Left lung (tissue), 14 donors: ENCODE measurements at places on chromosomes 7 and 10.
A peak's percentile ranks its signal among the peaks of the same experiment; 100 is the strongest.

GRCh38 chr7:105831824-105832535, 44.4 kb downstream of the ATXN7L1 start:
- no peak overlapping the region for H3K27ac ChIP-seq
- DNase-seq = no peak
- no peaks in the 10 kb centered on the region for H3K27me3 ChIP-seq

DNA sequence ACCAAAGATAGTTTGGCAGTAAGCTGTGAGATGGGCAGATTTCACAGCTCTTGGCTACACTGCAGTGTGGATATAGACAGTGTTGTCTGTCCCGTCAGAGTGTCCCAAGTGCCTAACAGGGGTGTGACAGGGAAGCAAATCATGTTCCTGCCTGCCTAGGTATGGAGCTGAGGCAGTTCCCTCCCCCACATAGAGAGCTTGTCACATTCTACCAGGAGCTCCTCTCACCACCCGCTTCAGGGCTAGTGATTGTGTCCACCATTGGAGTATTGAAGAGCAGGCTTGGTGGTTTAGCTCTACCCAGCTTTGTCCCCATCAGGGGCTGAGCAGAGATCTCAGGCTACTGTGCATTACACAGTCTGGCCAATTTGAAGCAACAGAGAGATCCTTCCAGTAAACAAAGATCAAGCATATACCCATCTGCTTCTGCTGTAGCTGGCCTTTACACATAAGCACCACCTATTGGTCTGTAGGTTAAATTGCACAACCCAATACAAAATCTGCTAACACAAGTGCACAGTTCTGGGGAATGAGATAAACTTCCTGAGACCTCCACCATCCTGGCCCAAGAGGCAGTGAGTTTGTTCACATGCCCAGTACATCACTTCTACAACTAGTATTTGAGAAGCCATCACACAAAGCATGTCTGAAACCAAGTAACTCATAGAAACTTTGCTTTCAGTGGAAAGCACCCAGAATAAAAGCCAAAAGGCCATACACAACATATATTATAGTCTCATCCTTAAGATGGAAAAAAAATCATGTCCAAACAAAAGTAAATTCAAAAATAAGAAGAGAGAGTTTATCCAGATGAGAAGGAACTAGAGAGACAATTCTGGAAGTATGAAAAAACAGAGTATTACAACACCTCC, 67.3 kb downstream of the GLCCI1 start:
- H3K27me3 ChIP-seq = no peaks in the 10 kb centered on the region
- no peaks in the 10 kb centered on the region for H3K36me3 ChIP-seq
- no peak overlapping the region for H3K27ac ChIP-seq
- no peaks in the 10 kb centered on the region for H3K4me1 ChIP-seq

DNA sequence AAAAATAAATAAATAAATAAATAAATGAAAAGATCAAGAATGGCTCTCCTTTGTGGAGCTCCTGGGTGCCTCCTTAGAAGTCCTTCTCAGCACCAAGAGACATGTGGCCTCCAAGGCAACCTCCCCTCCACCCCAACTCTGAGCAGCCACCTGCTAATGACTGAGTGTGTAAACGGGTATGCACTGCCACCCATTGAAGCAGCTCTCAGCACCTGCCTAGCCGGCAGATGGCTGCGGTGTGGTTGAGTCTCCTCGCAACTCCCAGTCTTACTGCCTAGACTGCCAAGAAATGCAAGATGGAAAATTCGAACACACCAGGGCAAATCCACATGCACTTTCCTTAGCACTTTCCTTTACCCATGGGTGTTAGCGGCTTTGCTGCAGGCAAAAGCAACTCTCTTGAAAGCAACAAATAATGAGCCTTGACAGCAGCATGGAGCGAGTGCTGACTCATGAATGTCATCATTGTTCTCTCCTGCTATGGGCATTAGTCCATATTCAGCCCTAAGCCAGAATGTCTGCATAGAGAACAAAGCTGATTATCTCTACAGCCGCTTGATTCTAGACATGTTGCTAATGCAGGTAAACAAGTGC, 913.9 kb upstream of the AUTS2 start:
- no peak for DNase-seq
- no peak overlapping the region for H3K4me3 ChIP-seq
- no peaks in the 10 kb centered on the region for H3K4me1 ChIP-seq

- DNase-seq = no peak
- H3K27ac ChIP-seq = no peak overlapping the region
- H3K36me3 ChIP-seq = no peaks in the 10 kb centered on the region
- H3K27me3 ChIP-seq = no peaks in the 10 kb centered on the region
- no peaks in the 10 kb centered on the region for H3K4me1 ChIP-seq
Observed at GRCh38 chr7:121603886-121604285, 207.8 kb upstream of the FAM3C start.

GRCh38 chr7:28362812-28363211, 49.5 kb upstream of the CREB5 start:
- no peaks in the 10 kb centered on the region for H3K36me3 ChIP-seq
- no peaks in the 10 kb centered on the region for H3K27me3 ChIP-seq
- no peak overlapping the region for H3K27ac ChIP-seq
- H3K4me3 ChIP-seq = no peak overlapping the region
- DNase-seq = no peak

GRCh38 chr7:47806701-47807103, 141.6 kb downstream of the PKD1L1 start:
- H3K4me1 ChIP-seq = peaks cover 36% of the 10 kb centered on the region
- no peak overlapping the region for H3K4me3 ChIP-seq
- H3K27ac ChIP-seq = peak overlapping the region; percentile 65
- no peaks in the 10 kb centered on the region for H3K36me3 ChIP-seq

DNA sequence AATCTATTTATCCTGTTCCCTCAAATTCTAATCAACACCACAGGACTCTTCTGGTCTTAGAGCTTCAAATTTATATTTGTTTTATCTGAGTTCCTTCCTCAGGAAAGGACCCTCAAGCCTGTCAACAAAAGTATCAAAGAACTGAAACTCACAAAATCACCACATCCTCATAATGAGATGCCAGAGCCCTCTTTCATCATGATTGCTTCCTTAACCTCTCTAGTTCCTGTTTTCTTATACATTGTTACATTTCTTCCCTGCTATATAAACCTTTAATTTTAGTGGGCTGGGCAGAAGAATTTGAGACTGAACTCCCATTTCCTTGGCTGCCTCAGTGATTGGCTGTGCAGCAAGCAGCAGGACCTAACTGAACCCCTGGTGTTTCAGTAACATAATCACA, 189.7 kb downstream of the ZNF248 start:
- no peak overlapping the region for H3K4me3 ChIP-seq
- DNase-seq = no peak
- no peaks in the 10 kb centered on the region for H3K4me1 ChIP-seq
- H3K27me3 ChIP-seq = no peaks in the 10 kb centered on the region
- no peak overlapping the region for H3K27ac ChIP-seq

DNA sequence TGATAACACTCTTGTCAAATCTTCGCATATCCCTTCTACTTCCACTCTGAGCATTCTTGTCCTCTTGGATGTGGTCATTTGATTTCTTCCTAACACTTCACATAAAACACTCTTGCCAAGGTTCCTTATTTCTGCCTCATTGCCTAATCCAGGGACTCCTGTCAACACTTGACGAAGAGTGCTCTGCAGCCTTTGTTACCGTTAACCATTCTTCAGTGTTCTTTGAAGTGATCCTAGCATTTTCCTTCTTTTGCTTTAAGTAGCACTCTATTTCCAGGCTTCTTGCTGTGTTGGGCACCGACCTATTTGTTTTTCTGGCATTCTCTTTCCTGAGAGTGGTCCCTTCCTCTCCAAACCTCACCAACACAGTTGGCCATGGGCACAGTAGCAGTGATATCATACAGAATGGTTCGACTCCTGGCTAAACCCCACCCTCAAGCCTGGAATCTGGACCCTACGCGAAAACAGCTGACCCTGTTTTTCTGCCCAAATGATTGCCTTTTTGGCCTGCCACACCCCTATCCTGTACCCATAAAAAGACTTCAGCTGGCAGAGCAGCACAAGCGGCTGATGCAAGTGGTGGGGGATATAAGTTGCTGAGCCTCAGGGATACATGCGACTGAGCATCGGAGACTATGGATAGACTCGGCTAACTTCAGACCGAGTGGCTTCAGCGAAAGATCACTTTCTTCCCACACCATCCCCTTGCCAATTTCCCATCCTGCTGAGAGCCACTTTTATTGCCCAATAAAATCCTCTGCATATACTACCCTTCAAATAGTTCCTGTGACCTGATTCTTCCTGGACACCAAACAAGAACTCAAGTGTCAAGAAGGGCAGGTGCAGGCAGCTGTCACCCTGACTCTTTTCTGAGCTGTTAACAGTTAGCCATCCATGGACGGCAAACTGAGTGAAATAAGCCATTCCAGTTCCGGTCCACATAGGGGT, 820.6 kb downstream of the CCSER2 start:
- peak; percentile 24 for DNase-seq
- peak overlapping the region; percentile 53 for H3K27ac ChIP-seq
- no peaks in the 10 kb centered on the region for H3K36me3 ChIP-seq
- peaks cover 3% of the 10 kb centered on the region for H3K4me1 ChIP-seq

GRCh38 chr7:5713124-5713912, 68.1 kb downstream of the RNF216 start:
- H3K4me1 ChIP-seq = no peaks in the 10 kb centered on the region
- no peak overlapping the region for H3K4me3 ChIP-seq
- H3K36me3 ChIP-seq = peaks cover 95% of the 10 kb centered on the region
- DNase-seq = no peak
- H3K27ac ChIP-seq = no peak overlapping the region
